ENCODE measurements at places on chromosomes 5 and 9.
A peak's percentile ranks its signal among the peaks of the same experiment; 100 is the strongest.

DNA sequence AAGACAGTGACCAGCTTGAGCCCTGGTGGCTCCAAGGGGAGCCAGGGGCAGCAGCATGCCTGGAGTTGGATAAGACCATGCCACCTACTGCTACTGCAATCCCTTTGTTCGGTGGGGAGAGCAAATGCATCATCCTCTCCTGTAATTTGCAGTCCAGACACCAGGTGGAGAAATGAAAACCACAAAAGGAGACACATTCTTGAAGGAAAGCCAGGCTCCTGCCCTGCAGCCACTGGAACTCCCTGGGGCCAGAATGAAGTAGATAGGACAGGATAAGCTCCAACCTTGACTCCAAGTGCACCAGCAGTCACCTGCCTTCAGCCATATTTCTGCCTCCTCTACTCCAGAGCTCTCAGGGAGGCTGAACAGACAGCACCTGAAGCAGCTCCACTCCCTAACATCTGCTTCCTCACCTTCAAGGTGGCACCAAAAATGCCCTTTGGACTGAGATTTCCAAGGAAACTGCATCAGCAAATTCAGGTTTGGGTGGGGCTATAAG is 65.1 kb upstream of the IQGAP2 start:
- peak; percentile 66 for DNase-seq

DNA sequence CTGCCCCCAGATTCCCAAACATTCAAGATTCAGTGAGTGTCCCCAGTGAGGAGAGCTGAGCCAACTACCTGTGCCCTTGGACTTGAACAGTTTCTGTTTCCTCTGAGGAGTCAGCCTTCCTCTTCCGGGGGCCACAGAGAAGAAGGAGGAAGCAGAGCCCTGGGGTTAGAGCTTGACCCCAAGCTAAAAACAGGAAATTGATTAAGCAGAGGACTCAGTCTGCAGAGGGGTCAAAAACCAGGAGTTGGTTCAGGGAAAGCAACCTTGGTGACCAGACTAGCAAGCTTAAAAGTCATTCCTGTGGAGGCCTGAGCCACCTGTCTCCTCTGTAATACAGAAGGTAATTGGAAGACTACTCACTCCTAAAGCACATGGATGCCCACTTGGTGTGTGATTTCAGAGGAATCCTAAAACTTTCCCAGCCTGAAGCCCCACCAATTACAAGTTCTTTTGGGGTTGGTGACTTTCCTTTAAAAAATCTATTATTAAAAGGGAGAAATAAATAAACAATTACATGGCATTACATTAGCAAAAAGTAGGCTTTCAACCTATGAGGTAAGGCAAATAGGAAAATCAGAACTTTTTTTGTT is 64.2 kb upstream of the SELENOP start:
- DNase-seq: peak; percentile 55

DNA sequence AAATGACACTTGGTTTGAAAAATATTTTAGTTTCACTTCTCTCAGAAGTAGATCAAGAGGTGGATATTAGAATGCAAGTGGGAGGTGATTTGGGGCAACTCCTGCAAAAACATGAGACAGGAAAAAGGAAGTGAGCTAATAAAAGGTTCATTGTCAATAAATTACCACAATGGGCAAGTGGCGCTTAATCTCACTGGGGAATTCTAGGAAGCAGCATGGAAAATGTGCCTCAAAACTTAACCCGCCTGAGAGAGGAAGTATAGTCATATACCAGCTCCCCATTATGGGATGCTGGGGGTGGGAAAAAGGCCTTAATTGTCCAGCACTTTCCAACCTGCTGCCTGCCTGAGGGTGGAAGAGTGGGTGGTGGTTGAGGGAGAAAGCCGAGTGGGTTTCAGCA is 204.1 kb downstream of the ELAVL2 start:
- DNase-seq: no peak

GRCh38 chr5:159002171-159002570 is 97.5 kb downstream of the EBF1 start:
- DNase-seq: no peak

GRCh38 chr9:125646217-125646616 is 60.8 kb downstream of the MAPKAP1 start:
- no peak for DNase-seq

GRCh38 chr5:126680191-126680817 is 79.6 kb downstream of the PHAX start:
- peak; percentile 97 for DNase-seq

DNA sequence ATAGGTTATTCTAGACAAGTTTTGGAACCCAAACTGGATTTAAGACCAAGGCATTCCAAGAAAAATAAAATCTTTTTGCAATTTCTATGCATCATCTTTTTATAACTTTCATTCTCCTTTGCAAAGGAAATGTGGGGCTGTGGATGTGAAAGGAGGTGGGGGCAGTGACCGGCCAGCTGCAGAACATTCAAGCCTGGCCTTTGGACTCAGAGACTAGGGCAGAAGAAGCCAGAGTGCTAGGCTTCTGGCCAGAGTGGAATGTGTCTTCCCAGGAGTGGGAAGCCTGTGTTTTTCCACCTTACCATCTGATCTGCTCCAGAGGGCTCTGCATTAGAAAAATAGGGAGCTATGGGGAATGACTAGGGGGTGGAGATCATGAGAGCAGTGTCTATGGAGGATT is 148.5 kb downstream of the C9orf152 start:
- no peak for DNase-seq
